ENCODE measurements at places on chromosomes 11 and 22.

- DNase-seq: no peak
Measured at GRCh38 chr11:104663190-104664140, 234.8 kb downstream of the CASP12 start.

GRCh38 chr11:116510166-116510565, 262.6 kb downstream of the BUD13 start:
- DNase-seq: no peak

DNA sequence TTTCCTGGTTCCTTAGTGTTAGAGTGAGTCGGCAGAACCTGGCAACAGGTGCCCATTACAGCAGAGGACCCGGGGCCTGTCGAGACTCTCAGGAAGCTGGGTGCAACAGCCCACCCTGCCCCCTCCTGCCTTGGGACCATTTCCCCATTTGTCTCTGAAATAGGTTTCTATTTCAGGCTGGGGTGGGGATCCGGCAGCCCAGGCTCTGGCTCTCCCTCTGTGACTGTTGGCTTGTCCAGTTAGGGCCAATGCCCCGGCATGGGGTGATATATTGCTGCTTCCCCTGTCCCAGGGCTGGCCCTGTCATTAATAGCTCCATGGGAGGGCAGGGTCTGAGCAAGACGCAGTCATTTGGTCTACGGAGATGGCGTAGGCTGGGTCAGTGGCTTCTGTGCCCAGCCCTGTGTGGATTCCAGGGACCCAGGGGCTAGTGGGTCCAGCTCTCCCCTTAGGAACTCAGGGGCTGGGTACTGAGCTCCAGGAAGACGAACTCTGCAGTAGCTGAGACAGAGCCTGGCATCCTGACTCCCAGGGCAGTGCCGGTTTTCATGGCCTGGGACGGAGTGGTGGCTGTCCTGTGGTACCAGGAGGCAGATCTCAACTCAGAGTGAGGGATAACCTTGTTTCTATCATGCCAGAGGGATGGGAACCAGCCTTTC, 2.7 kb downstream of the P2RY6 start:
- peak; percentile 36 for DNase-seq

DNA sequence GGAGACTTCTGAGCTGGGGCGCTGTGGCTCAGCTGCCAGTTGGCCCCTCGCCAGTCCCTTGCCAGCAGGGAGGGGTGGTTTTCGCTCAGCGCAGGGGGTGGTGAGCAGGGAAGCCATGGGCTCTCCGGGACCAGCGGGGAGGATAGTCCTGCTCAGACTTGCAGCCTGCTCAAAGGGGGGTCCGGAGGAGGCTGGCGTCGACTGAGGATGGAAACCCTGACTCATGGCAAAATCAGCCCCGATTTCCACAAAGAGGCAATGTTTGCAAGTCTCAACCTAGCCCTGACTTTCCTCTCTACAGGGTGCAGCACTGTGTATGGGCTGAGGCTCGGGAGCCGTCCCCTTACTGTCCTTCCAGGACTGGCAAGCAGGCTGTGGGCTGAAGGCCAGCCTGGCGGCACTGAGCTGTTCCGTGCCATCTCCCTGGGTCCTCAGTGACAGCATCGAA, 35.1 kb downstream of the FBLN1 start:
- no peak for DNase-seq

DNA sequence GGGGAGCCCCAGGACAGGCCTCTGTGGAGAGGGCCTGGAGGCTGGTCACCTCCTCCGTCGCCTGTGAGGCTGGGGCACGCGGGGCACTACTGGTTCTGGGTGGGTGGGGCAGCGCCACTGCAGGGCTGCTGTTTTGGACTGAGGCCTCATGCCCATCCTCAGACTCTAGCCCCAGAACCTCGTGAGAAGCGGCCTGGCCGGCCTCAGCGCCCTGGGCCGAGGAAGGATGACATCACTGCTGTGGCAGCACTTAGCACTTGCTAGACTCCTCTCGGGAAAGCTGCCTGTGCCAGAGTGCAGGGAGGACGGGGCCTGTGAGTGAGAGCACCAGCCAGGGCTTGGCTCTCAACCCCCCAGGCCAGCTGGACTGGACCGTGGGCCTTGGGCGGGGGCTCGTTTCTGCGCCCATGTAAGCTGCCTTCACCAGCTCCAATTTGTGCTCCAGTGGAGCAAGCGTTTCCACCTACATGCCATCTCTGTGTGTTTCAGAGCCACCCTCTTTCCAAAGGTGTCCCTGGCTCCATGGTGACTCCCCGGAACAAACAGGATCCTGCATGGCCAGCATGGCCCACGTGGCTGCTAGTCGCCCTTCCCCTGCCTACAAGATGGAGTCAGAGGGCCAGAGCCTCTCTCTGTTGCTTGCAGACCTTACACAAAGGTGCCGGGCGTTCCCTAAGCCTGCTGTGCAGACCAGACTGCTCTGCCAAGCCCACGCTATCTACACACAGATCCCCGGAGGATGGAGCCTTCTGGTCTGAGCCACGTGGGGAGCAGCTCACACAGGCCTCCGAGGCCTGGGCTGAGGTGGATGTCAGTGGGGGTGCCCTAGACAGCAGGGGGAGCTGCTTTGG, 102.9 kb downstream of the CTTN start:
- DNase-seq: no peak

DNA sequence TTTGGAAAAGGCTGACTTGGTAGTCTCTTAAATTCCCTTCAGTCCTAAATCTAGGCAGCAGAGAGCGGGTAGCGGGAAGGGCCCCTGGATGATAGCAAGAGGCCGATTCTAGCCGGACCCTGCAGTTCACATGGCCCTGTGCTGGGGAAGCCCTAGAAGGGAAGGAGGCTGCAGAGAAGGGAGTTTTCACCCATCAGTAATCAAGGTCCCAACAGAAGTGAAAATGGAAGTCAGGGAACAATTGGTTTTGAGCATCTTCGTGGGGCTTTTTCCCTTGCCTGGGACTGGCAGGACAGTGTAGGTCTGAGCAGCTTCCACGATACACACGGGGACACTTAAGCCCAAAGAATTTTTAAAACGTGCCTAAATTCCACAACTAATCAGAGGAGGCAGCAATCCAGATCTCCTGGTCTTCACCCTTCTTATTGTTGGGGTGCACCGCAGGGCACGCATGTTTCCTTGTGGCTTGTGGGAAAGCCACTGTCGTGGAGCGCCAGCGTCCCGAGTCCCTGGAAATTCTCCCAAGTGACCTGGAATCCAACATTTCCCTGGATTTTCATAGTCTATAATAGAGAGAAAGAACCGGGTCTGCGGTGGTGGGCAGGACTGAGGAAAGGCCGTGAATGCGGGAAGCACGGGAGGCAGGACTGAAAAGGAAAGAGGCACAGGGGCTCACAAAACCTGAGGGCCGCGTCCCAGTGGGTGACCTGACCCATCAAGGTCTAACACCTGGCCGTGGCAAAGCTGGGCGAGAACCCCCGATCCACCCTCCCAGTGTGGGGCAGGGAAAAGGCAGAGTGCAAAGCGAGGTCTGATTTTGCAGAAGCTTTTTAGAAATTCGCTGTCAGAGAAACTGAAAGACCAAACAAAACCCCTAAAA, 846 bp upstream of the OAF start:
- no peak for DNase-seq

DNA sequence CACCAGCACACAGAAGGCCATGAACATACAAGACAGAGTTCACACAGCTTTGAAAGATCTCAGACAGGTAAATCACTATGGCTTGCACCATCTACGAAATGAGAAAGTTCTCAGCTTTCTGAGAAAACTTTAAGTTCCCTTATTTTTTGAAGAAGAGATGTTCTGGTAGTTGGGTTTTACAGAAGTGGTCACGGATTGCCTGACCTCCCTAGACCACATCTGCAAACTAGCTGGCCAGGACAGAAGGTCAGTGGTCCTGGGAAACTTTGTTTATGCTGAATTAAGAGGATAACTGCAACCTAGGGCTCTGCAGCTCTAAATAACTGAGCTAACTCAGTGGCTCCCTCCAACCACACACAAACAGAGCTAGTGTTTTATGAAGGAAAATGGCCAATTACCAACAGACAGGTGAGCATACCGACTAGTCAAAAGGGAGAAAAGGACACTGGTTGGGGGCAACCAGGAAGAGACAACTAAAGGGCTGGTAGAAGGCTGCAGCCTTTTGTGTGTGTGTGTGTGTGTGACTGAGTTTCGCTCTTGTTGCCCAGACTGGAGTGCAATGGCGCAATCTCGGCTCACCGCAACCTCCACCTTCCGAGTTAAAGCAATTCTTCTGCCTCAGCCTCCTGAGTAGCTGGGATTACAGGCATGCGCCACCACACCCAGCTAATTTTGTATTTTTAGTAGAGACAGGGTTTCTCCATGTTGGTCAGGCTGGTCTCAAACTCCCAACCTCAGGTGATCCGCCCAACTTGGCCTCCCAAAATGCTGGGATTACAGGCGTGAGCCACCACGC, 8.5 kb upstream of the SCN2B start:
- DNase-seq: no peak

DNA sequence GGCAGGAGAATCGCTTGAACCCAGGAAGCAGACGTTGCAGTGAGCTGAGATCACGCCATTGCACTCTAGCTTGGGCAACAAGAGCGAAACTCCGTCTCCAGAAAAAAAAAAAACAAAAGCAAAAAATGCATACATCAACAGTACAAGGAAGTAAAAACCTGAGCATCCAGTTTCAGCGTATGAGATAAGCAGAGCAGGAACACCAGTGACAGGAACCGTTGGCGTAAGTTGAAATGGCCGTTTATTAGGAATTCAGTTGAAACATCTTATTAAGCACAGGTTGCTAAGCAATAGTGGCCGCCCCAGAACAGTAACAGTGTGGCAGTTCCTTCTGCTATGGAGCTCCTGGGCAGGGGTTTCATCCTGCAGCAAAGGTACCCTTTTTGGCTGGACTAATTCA, 4.0 kb upstream of the L3MBTL2 start:
- no peak for DNase-seq
